ENCODE measurements at places on chromosomes 11 and 22.

DNA sequence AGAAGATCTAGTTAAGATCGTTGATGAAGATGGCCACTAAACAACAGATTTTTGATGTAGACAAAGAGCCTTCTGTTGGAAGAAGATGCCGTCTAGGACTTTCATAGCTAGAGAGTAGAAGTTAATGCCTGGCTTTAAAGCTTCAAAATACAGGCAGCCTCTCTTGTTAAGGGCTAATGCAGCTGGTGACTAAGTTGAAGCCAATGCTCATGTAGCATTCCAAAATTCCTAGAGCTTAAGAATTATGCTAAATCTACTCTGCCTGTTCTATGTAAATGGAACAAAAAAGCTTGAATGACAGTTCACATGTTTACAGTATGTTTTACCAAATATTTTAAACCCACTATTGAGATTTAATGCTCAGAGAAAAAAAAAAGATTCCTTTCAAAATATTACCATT lies 492.6 kb downstream of the CNTN5 start:
- DNase-seq, result no peak

DNA sequence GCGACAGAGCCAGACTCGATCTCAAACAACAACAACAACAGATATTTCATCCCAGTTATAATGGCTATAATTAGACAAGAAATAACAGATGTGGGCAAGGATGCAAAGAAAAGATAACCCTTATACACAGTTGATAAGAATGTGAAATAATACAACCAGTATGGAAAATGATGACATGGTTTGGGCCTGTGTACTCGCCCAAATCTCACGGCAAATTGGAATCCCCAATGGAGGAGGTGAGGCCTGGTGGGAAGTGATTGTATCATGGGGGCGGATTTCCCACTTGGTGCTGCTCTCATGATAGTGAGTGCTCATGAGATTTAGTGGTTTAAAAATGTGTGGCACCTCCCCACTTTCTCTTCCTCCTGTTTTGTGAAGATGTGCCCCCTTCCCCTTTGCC lies 104.1 kb downstream of the C11orf87 start:
- DNase-seq, result no peak

DNA sequence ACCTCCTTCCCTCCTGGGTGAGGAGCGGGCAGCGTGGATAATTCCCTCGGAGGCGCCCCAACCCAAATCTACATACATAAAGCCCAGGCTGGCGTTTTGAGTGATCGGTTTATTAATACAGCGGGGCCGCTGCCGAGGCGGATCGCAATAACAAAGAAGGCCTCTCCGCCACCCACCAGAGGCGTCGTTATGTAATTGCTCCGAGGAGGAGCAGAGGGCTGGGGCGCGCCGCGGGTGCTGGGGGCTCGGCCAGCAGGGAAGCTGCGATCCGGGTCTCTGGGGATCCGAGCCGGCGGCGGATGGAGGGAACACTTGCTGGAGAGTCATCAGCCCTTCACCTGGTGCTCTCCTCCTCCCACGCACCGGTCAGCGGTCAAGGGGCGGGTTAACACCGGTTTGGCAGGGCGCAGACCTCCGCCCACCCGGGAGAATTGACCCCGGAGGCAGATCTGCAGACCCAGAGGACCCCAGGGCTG lies 6.4 kb upstream of the TP53I11 start:
- DNase-seq, result no peak

DNA sequence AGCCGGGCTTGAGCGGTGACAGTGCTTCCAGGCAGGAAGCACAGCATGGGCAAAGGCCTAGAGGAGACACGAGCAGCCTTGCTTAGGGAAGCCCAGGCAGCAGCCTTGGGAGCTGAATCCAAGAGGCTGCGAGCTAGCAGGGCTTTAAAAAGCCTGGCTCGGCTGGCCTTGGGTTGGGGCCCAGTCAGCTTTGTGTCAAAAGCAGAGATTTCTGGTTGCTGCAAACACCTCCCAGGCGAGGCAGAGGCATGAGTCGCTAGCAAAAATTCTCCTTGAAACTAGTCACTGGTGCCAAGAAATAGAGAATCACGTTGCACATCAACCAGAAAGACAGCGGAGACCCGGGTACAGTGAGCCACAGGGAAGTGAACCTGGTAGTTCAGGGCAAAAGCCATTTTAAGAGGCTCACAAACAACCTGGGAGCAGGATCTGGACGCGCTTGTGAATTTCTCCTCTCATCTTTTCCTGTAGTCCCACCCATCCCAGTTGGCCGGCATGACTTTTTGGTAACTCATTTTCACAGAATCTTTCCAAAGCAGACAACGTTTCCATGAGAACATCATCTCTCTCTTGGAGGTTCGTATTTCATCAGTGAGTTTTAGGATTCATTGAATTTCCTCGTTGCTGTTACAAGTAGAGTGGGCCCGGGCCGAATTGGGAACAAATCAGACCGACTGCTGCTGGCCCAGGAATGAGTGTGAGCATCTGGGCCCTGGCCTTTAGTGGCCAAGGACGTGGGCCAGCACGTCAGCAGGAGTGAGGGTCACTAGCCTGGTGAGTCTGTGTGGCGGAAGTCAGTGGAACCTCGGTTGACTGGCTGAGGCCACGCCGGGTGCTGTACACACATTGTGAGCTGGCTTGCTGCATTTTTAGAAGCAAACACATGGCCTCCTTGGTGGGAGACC lies 16.4 kb upstream of the FGF4 start:
- DNase-seq, result no peak

GRCh38 chr11:9750551-9750950 lies 86.7 kb downstream of the SWAP70 start:
- DNase-seq, result no peak

DNA sequence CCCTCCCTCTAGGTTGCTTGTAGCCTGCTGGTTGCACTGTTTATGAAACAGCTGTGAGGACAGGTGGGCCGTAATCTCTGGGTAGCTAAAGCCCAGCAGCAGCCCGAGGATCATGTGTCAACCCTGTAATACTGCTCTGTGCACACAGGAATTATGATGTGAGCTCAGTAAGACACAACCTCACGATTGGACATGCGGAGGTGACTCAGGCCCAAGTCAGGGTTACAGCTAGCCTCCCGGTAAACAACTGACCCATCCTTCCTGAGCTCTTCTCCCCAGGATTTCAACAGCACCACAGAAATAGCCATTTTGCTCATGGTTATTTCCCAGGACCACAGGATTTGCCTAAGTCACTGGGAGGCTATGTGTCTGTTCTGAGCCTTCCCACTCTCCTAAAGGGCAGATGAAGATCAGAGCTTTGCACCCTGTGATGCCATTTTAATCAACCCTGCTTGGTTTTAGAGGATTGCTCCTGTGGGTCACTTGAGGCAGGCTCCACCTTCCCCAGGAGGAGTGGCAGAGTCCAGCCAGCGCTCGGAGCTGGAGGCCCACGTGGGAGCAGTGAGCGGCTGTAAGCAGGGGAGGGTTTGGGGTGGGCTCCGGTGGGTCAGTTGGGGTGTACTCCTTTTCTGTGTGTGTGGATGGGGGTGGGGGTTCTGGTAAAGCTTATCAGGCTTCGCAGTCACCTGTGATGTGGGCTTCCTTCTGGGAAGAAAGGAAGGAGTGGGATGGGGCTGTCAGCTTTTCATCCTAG lies at the start of gene AMPD3:
TSS of gene AMPD3 (plus strand) at position 387 of the 754 bp plus-strand sequence. CDS start 6,256 bp downstream, outside the sequence.
- no peak for DNase-seq
